Globus pallidus (tissue), 1 donor: ENCODE measurements at places on chromosomes 3 and 15.

DNA sequence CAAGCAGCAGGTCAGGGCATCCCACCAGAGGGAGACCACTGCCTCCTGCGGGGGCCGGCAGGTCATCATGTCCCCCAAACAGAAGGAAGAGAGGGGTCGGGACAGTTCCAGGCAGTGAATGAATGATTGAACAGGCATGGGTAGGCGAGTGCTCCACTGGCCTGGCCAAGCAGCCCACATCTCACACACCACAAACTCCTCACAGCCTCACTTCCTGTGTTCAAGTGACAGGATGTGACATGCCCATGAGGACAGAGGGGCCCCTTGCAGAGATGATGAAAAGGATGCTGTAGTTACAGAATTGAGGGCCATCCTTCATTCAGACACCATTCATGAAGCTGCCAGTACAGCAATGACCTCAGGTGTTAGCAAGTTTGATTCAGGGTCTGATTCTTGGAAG, 3.7 kb downstream of the IQSEC1 start:
- DNase-seq, result no peak

- no peak for DNase-seq
Measured at GRCh38 chr3:87508921-87509320, 232.5 kb upstream of the POU1F1 start.

GRCh38 chr15:77807611-77808010, 174.9 kb upstream of the LINGO1 start:
- DNase-seq, result no peak

GRCh38 chr3:187987187-187987586, 166.8 kb upstream of the LPP start:
- no peak for DNase-seq

GRCh38 chr3:36777424-36778218, 13.3 kb upstream of the DCLK3 start:
- DNase-seq, result no peak

DNA sequence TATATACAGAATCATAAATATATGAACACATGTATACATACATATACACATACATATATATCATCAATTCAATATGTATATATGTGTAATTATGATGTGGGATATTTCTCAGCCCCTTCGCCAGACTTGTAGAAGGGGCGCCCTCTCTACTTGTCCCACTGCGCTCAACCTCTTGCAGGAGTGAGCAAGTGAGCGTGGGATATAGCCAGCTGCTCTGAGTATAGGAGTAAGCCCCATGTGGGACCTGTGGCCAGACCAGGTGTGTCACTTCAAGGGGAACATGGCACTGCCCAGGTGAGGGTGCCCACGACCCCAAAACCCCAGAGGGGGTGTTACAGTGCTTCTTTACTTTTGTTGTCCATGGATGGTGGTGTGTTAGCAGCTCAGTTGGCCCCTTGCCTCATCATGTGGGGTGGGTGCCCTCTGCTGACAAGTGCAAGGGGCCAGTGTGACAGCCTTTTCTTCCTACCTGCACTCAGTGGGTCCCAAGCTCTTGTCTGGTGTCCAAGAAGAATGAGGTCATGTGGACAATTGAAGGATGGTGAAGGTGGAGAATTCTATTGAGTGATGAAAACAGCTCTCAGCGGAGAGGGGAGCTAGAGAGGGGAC, 304.1 kb downstream of the UNC13C start:
- DNase-seq, result no peak
